Right forelimb (tissue), 1 donor: ENCODE measurements at places on chromosomes 12 and 14.

DNA sequence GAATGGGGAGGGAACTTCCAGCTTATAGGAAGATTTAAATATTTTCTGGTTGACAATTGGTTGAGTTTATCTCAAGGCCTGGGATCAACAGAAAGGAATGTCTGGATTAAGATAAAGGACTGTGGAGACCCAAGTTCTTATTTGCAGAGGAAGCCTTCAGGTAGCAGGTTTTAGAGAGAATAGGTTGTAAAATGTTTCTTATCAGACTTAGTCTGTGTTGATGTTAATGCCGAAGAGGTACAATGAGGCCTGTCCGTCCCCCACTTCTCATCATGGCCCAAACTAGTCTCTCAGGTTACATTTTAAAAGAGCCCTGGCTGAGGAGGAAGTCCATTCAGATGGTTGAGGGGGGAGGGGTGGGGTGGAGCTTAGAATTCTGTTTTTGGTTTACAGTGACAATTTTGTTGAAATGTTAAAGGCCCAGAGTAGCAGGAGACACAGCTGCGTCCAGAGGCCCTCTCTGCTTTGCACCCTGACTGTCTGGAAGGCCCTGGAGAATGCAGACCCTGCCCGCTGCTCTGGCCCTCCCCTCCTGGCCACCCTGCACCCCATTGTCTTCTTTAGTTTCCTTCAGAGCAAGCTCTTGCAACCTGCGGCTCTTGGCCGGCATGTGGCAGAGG lies 672.5 kb upstream of the TMEM132C start:
- no peak for DNase-seq

- no peak for DNase-seq
These were observed 47.5 kb downstream of the PAH start for GRCh38 chr12:102869571-102869970.

DNA sequence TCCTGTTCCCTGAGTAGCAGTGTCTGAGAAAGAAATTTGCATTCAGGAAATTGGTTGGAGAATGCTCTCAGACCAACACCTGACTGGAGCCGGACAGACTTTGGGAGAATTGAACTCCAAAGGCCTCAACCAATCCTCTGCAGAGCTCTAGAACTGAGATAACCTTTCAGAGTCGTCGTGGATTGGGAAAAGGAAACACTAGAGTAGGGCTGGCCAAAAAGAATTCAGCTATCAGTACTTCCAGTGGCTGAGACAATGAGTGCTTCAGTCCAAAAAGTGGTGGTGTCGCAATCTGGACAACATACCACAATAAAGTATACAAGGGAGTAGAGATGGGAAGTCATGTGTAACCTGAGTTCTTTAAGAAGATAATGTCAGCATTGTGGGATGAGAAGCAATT lies 377.1 kb downstream of the SLC16A7 start:
- no peak for DNase-seq

DNA sequence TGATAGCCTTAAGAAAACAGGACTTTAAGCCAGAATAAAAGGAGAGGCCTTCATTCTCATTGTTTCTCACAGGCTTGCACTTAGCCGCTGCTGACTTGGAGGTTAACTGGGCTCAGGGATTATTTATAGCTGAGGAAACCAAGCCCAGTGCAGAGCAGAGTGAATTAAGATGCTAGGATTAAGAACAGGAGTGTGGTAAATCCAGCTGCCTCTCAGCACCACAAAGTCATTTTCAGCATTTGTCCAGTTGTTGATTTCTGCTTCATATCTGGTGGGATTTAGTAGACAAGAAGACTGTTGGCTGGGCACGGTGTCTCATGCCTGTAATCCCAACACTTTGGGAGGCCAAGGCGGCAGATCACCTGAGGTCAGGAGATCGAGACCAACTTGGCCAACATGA lies 14.3 kb upstream of the KRT73 start:
- no peak for DNase-seq

GRCh38 chr12:119931402-119931801 lies 54.3 kb upstream of the CIT start:
- no peak for DNase-seq
